ENCODE measurements at places on chromosomes 1 and 21.

- no peak for DNase-seq
Observed at GRCh38 chr21:37098751-37099150, 25.7 kb downstream of the TTC3 start.

GRCh38 chr1:171185091-171185490, at the start of gene FMO2:
Gene FMO2 (plus strand): TSS chr1:171185300. CDS start chr1:171185714, 414 bp downstream.
- no peak for DNase-seq

- no peak for DNase-seq
Observed at GRCh38 chr1:12539705-12540579, 78.1 kb downstream of the DHRS3 start.

GRCh38 chr1:245990315-245991022, 516.6 kb downstream of the SMYD3 start:
- DNase-seq = no peak

GRCh38 chr1:40337443-40337842, 20.4 kb upstream of the COL9A2 start:
- no peak for DNase-seq

- no peak for DNase-seq
Observed at GRCh38 chr1:116711263-116711840, 42.9 kb upstream of the CD2 start.

DNA sequence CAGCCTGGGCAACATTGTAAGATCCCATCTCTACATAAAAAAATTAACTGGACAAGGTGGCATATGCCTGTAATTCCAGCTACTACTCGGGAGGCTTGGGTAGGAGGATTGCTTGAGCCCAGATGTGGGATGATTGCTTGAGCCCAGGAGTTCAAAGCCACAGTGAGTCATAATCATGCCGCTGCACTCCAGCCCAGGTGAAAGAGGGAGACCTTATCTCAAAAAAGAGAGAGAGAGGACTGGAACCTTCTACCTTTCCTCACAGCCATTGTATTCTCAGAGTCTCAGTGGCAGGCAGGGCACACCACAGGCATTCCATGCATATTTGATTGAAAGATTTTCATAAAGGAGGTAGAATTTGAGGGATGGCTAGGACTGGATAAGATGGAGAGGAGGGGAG, 78.4 kb downstream of the KIF14 start:
- no peak for DNase-seq

GRCh38 chr1:47468709-47469389, 31.0 kb downstream of the FOXD2 start:
- DNase-seq = no peak

- DNase-seq = no peak
Observed at GRCh38 chr1:47647327-47647845, 209.5 kb downstream of the FOXD2 start.

DNA sequence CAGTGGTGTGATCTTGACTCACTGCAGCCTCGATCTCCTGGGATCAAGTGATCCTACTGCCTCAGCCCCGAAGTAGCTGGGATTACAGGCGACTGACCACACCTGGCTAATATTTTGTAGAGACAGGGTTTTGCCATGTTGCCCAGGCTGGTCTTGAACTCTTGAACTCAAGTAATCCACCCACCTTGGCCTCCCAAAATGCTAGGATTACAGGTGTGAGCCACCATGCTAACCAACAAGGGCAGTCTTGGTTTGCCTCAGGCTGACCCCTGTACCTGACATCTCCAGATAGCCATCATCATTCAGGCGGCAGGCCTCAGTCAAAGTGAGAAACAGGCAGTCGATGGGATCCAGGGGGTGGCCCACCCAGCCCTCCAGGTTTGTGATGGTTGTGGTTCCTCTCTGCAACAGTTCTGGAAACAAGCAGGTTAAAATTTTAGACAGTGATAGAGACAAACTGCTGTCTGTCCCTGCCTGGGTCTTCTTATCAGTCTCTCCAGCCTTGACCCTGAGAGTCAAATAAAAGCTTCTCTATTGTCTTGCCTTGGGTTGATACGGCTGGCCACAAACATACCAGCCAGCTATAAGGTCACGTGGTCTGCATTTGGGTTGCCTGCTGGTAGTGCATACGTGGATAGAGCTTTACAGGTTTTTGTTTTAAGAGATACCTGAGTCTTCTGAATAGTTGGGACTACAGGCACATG, 26.8 kb downstream of the UROD start:
- no peak for DNase-seq

DNA sequence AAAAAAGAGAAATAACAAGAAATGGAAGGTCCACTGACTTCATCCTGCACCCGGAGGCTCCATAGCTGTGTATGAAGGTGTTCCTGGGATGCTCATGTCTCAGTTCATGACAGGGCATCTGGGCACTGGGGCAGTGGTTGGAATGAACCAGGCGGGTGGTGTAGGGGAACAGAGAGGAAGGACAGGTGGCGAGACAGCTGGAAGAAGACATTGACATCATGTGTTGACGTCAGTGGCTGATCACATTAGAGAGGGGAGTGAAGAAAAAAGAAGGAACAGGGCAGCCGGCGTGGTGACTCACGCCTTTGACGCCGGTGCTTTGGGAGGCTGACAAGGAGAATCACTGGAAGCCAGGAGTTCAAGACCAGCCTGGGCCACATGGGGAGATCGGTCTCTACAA, 50.1 kb downstream of the HUNK start:
- no peak for DNase-seq

- no peak for DNase-seq
Observed at GRCh38 chr1:149846593-149847466, 52.5 kb upstream of the BOLA1 start.

DNA sequence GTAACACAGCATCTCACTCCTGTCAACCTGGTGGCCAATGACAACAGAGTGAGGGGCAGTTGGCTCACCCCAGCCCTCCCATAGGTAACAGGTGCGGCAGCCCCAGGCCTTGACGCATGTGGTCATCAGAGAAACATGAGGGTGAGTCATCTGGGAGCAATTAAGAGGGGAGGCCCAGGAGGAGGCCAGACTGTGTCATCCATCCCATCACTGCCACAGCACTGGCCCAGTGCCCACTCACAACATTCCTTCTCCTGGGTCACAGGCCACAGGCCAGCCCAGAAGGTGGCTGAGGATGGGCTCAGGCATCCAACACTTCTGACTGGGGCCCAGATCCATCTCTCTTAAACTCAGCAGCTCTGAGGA, 17.1 kb downstream of the TEX35 start:
- DNase-seq = peak; percentile 53

DNA sequence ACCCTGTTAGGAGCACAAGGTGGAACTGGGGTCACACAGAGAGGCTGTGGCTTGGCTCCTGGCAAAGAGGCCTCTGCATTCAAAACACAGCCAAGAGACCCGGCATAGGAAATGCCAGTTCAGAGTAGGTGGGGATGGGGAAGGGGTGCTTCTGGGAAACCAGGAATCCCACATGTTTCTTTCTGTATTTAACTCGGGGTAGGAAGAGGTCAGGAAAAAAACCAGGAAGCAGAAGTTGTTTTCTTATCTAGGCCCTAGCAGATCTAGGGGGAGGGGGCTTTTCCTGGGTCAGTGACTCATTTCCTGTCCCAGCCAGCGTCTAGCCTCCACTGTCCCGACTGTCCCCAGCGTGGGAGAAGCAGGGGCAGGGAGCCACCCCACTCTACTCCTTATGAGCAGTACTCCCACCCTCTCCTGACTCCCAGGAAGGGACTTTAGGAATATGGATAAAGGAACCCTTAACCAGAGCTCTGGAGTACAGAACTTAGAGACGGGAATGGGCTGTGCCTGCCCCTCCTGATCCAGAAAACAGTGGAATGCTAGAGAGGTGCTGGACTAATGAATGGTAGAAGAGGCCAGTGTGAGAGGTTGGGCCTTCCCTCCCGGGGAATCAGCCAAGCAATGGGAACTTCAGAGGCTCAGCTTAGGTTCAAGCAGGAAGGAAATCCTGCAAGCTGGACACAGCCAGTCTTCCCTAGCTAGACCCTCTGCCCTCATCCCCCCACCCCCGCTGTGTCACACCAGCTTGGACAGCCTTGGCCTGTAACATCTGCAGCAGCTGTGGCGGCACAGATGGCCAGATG, 5.7 kb downstream of the FHL3 start:
- DNase-seq = no peak

- no peak for DNase-seq
Observed at GRCh38 chr1:9198538-9199361, 35.8 kb upstream of the H6PD start.

GRCh38 chr1:112007169-112007568, 17.7 kb upstream of the KCND3 start:
- DNase-seq = no peak

GRCh38 chr1:156376958-156377919, 8.2 kb downstream of the RHBG start:
- no peak for DNase-seq

DNA sequence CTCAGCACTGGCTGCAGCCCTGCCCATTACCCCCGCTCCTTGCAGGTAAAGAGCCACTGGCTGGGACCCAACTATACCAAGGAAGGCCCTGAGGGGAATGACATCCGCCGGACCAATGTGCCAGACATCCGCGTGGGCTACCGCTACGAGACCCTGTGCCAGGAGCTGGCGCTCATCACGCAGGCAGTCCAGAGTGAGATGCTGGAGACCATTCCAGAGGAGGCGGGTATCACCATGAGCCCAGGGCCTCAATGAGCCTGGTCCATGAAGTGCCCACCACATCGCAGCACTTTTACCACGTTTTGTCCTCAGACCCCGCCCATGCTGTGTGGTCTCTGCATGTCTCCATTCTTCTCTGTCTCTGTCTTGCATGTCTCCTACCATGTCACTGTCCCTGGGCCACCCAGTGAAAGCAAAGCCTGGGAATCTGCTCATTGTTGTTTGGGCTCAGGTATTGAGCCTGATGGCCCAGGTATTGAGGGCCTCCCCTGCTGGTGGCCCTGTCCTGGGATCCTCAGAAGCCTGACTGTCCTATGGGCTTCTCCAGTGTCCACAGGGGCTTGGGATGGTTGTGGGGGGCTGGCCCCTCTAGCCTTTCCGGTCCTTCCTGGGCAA, 11.4 kb downstream of the AMPD2 start:
- no peak for DNase-seq

DNA sequence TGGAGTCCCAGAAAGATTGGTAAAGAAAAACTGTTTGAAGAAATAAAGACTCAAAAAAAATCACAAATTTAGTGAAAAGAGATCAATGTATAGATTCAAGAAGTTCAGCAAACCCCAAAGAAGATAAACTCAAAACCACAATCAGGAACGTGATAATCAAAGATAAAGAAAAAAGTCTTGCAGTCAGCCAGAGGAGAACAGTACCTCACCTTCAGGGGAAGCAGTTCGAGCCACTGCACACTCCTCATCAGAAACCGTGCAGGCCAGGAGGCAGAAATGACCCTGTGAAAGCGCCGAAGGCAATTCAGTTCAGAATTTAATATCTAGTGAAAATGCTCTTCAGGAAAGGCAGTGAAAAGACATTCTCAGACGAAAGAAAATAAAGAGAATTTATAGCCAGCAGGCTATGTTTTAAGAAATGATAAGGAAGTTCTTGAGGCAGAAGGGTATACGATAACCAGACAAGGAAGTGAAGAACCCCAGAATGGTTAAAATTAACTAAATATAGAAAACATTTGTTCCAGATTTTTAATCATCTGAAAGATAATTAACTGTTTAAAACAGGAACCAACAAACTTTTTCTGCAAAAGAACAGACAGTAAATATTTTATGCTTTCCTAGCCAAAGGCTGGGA, 13.5 kb upstream of the SUMO3 start:
- no peak for DNase-seq

- DNase-seq = no peak
Observed at GRCh38 chr1:9544926-9545325, 5.7 kb downstream of the SLC25A33 start.

GRCh38 chr1:66623812-66624211, 89.9 kb downstream of the SGIP1 start:
- DNase-seq = no peak

DNA sequence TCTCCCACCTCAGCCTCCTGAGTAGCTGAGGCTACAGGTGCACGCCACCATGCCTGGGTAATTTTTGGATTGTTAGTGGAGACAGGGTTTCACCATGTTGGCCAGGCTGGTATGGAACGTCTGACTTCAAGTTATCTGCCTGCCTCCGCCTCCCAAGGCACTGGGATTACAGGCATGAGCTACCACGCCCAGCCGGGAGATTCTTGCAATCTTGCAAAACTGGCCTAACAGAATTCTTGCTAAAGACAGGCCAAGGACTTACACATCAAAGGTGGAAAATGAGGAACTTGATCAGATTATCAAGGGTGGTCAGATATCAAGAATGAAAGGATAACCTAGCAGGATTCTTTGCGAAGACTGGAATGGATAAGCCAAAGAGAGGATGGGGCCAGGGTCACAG, 98.3 kb upstream of the TIAM1 start:
- no peak for DNase-seq

- DNase-seq = no peak
Observed at GRCh38 chr1:6494627-6495026, 3.2 kb upstream of the PLEKHG5 start.

DNA sequence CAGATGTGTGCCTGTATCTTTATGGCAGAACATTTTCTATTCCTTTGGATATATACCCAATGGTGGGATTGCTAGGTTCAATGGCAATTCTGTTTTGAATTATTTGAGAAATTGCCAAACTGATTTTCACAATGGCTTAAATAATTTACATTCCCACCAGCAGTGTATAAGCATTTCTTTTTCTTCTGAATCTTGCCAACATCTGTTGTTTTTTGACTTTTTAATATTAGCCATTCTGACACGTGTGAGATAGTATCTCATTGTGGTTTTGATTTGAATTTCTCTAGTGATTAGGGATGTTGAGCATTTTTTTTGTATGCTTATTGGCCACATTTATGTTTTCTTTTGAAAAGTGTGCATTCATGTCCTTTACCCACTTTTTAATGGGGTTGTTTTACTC, 864.3 kb upstream of the ADAMTS5 start:
- no peak for DNase-seq

- DNase-seq = peak; percentile 22
Observed at GRCh38 chr1:224786533-224787250, 142.8 kb upstream of the DNAH14 start.

GRCh38 chr1:67889953-67890567, 56.8 kb upstream of the GNG12 start:
- peak; percentile 33 for DNase-seq

DNA sequence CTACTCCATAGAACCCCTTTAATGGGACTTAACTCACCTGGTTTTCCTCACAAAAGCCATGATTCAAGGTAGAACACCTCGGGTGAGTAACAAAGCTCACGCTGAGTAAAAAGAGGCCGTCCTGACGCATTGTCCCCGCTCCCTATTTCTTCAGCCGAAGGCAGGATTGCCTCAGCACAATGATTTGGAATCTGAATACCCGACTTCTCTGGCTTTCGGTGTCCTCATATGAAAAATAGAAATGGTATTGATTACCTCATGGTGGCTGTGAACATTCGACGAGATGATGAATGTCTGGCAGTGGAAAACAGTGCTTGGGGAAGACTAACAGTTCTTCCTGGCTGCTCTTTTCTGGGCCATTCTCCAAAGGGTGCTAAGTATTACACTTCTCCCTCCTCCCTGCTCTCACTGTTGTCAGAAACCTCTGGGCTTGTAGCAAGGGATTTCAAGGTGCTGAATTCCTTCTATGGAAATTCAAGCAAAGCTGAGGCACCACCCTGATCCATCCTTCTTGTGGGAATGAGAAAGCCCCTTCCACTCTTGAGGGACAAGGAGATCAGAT, 148.3 kb downstream of the C1orf94 start:
- DNase-seq = no peak

- DNase-seq = no peak
Observed at GRCh38 chr1:48939828-48940227, 163.1 kb upstream of the BEND5 start.

GRCh38 chr1:2466958-2467554, 9.0 kb upstream of the PLCH2 start:
- DNase-seq = no peak

GRCh38 chr1:180519846-180520245, 17.5 kb upstream of the ACBD6 start:
- no peak for DNase-seq
